ENCODE measurements at places on chromosomes 5 and 9. TPM values are rescaled to one million over a fixed set of nuclear protein-coding genes. Genes with fewer than 3 reads are reported as not detected.

PITX1 gene
- not detected for total RNA-seq

- DNase-seq: no peak
- no peaks in the 10 kb centered on the region for H3K36me3 ChIP-seq
- H3K27me3 ChIP-seq: no peaks in the 10 kb centered on the region
- no peak overlapping the region for H3K4me3 ChIP-seq
- H3K27ac ChIP-seq: no peak overlapping the region
Observed at GRCh38 chr9:127126971-127127370, 4.5 kb upstream of the ANGPTL2 start.

DNA sequence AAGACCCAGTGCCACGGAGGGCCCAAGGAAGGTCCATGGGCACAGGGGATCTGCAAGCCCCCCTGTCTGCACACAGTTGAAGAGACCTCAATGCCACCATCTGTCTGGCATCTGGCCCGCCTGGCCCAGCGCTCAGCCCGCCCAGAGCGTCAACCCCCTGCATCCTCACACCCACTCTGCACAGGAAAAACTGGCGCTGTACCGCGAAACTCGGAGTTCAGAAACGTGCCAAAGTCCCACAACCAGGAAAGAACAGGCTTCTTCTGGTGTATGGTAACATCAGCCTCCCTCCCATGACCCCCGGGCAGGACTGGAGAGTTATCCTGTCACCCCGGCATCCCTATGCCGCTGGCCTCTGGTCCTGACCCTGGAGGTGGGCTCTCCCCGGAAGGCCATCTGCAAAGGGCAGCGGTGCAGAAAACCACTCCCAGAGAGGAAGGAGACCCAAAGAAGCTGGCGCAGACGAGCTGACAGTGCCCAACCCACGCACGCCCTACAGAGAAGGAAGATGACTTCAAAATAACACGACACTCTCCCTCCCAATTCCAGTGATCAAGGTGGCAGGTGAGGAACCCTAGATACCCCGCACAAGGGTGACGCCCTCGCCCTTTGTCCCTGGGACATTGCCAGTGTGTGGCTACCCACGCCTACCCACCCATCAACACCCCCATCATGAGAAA is 18.9 kb downstream of the VAV2 start:
- no peak overlapping the region for H3K27ac ChIP-seq
- peak; percentile 42 for DNase-seq
- H3K4me3 ChIP-seq: no peak overlapping the region

DNA sequence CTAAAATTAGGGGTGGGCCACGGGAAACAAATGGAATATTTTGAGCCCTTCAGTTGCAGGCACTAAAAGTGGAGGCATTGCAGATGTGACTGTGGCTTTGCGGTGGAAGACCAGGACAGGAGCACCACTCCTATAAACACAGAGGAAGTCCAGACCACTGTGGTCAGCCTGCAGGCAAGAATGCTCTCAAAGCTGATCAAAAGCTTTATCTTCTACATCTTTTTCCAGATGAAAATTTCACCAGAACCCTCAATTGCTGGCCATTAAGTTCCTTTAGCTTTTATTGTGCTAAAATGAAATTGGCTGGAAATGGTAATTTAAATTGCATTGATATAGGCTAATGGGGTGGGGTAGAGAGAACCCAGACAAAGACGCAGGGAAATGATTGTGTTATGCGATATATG is 208.8 kb downstream of the ERCC6L2 start:
- no peak for DNase-seq
- H3K27me3 ChIP-seq: peaks cover 8% of the 10 kb centered on the region

Data from upper lobe of right lung (tissue), 1 donor.